ENCODE measurements at places on chromosomes 3 and 15.
A peak's percentile ranks its signal among the peaks of the same experiment; 100 is the strongest.

- no peak for DNase-seq
Measured at GRCh38 chr3:29695201-29695600, 414.3 kb downstream of the RBMS3 start.

DNA sequence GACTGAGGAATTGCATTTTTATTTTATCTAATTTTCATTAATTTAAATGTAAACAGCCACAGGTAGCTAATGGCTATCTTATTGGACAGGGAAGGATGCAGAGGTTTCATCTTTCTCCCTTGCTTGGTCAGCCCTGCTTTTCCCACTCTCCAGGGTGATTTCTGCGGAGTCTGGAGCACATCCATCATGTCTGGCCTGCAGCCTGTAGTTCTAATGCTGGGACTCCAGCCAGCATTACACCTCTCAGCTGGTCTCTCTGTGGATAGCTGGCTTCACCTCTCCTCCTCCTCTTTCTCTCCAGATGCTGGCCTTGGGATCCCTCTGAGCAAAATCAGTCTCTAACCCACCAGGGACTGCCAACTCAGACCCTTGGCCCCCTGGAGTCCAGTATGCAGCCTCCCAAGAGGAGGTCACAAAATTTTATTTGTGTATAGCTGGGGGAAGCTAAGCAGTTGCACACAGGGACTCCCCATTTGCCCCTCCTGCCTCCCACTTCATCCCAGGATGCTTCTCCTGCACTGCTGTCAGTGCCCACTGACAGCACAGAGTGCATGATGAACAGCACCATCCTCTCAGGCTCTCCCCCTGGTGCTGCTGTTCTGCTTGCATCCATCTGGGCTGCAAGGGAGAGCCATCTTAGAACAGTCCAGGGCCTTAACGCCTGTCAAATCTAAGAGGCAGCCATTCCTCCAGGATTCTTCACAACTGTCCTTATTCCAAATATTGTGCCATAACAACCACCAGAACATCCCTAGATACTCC is 1.7 kb downstream of the BFSP2 start:
- DNase-seq = no peak

DNA sequence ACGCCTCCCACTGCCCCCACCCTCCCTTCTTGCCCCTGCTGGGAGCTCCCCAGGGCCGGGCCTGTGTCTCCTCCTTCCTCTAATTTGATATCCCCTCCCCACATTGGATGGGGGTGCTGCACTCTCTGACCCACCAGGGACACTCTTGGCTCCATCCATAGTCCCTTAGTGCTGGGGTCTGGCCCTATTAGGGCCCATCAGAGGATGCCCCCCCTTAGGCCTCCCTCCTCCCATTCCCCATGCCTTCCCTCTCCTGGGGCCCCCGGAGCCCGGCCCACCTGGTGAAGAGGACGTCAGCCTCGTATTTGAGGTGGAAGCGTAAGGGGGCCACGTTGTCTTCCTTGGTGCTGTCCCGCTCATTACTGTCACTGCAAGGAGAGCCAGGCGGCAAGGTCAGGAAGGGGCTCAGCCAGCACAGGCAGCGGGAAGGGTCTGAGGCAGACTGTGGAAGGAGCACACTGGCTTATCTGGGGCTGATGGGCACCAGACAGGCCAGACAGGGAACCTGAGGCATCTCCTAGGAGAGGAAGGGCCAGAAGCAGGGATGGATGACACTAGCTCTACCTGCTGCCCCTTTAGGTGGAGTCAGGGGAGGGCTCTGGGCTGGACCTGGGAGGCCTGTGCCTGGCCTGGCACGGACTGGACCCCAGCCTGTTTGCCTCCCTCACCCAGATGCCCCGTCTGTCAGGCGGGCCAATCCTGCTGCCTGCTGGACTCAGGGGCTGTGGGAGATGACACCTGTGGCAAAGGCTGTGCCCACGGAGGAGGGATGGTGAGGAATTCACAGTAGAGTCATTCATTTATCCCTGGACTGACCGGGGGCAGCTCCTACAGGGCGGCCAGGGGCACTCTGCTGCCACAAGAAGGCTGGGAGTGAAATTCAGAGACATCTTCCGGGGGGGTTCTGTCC is 36.2 kb downstream of the FEM1B start:
- DNase-seq = no peak

DNA sequence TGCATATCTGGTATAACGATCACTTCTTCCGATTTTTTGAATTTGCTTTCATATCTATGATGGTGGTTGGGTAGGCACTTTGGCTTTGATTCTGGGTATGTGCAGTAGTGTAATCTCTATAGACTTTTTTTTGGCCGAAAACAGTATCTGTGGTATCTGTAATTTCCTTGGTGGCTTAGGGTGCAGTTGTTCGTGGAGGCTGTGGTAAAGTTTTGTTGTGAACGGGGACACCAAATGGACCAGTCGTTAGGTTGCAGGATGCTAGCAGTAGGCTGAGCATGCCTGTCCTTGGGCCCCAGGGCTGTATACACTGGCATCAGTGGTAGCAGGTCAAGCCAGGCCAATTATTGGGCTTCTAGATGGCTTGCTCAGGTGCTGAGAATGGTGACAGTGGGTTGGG is 55.2 kb downstream of the CCDC66 start:
- no peak for DNase-seq

GRCh38 chr3:43844757-43845156 is 154.0 kb downstream of the ABHD5 start:
- DNase-seq = no peak

DNA sequence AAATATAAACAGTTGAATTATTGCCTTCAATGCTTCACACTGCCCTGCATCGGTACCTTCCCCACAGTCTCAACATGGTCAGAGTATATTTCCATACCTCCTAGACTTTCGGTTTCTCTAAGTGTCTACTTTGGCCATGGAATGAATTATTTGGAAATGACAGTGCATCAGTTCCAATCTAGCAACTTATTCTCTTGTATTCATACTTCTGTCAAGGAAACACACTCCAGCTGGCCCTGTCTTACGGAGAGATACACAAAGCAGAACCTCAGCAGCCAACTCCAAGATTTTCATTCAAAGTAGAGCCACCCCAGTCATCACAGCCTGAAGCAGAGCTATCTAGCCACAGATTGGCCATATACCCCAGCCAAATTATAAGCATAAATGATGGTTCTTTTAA is 518.4 kb upstream of the UBE2E2 start:
- DNase-seq = no peak

- no peak for DNase-seq
Measured at GRCh38 chr3:109715707-109716106, 378.4 kb upstream of the DPPA4 start.

GRCh38 chr3:108378153-108378951 is 82.0 kb downstream of the HHLA2 start:
- DNase-seq = no peak

DNA sequence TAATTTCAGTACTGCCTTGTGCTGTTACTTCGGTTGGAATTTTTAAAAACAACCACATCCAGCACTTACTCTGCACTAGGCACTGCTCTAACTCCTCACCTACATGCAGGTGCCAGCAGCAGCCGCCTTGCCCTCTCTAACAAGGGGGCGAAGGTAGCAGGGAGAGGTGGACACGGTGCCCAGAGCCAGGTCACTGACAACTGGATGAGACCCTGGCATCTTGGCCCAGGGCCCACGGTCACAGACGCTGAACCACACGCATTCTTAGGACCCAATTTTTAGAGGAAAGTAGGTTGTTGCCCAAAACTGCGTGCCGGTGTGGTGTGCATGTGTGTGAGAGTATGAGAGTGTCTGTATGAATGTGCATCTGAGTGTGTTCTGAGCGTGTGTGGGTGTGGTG is 63.4 kb upstream of the GATA2 start:
- DNase-seq = no peak

GRCh38 chr3:142213298-142213697 is 12.1 kb downstream of the GK5 start:
- DNase-seq = no peak

- no peak for DNase-seq
Measured at GRCh38 chr3:31919528-31919927, 61.5 kb downstream of the OSBPL10 start.

GRCh38 chr15:26132811-26133210 is 269.7 kb upstream of the ATP10A start:
- DNase-seq = no peak

DNA sequence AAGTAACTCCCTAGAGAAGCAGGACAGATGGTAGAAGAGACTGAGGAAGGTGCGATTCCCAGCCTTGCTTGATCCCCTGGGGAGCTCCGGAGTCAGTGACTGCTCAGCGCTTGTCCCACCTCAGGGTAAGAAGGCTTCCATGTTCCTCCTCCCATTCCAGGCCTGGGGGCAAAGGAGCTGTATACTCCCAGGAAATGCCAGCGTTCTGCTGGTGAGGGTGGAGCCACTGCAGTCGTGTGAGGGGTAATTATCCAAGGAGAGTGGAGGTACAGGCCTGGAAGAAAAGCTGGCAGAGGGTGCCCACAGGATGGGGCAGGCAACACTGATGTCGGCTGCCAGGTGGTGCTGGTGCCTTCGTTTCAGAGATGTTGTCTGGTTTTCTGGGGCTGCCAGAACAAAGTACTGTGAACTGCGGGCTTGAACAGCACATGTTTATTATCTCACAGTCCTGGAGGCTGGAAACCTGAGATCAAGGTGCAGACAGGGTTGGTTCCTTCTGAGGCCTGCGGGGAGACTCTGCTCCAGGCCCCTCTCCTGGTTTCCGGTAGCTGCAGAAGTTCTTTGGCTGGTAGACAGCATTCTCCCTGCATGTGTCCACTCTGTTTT is 12.1 kb upstream of the APBA2 start:
- DNase-seq = no peak

DNA sequence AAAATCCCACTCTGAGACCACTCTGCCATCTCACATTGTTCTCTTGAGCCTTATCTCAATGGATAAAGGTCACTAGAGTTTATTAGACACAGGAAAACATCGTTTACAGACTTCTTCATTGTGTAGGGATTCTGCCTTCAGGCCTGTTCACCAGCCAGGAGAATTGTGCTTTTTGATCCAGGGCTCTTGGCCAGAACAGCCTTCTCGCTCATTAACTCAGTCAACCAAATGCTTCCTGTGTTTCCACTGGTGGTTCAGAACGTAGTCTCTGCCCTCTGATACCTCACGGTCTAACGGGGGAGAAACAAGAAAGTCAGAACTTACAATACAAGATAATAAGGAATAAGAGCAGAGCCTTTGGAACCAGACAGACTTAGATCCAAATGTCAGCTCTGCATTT is 54.2 kb upstream of the TSEN2 start:
- DNase-seq = no peak

DNA sequence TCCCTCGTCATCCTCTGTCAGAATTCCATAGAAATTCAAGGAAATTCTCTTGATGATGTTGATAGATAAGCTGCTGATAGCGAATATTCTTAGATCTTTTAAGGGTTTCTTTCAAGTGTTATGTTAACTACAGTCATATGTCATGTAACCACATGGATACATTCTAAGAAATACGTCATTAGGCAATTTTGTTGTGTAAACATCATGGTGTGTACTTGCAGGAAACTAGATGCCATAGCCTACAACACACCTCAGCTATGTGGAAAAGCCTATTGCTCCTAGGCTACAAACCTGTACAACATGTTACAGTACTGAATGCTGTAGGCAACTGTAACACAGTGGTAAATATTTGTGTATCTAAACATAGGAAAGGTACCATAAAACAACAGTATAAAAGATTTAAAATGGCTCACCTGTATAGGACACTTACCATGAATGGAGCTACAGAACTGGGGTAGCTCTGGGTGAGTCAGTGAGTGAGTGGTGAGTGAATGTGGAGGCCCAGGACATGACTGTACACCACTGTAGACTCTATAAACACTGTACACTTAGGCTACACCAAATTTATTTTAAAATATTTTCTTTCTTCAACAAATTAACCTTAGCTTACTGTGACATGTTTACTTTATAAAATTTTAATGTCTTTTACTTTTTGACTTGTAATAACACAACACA is 34.6 kb downstream of the GLDN start:
- DNase-seq = no peak

DNA sequence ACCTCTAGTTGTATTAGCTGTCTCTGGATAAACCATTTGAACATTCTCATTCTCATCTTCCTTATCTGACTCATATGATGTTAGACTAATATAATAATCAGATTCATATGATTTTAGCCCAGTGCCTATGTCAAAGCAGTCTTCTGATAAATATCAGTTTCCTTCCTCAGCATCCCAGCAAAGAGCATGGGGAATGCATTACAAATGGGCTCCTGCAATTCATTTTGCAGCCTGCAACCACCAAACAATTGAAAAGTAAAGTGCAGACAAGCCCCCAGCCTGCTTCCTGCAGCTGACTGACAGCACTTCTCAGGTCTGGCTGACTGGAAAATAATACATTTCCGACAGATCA is 78.2 kb upstream of the STAC start:
- DNase-seq = no peak

GRCh38 chr3:9825451-9826040 is 15.5 kb downstream of the TTLL3 start:
- DNase-seq = no peak

DNA sequence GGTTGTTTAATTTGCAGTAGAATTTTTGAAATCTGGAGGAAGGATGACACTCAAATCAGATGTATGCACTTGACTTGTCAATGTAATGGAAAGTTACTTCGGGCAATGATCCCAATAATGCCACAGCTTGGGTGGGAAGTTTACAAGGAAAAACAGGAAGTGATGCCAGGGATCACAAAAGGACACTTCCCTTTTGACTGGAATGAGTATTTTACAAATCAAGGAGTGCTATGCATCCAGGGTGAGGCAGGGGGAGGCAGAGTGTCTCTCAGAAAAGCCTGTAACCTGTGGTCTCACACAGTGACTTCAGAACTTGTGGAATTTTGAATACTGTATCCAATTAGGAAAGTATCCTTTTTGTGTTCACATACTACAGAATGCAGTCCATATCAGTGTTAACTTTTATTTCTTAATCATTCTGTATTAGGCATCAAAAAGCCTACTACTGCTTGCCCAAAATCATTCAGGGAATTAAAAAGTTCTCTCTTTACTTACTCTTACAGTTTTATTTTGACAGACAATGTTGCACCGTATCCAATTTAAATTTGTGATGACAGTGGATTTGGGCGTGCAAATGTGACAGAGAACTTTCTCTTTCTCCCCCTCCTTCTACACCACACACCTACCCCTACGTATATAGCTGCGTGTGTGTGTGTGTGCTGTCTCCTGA is 445.1 kb downstream of the MECOM start:
- peak; percentile 52 for DNase-seq

GRCh38 chr3:138408751-138409570 is 25.5 kb upstream of the ESYT3 start:
- DNase-seq = no peak

DNA sequence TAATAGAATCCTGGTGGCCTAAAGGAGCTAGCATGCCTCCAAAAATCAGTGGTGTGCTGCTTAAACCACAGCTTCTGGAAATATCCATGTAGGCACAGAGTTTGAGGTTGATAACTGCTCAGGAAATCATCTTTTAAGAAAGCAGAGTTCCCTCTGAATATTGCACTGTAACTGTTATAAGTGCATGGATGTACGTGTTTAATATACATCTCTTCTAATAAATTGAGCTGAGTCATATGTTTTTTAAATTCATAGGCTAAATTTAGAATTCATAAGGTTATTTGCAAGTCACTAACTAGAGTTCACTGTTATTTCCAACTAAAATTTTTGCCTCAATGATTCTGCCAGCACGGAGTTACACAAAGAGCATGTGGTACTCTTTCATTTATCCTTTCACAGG is 68.9 kb downstream of the MYH15 start:
- DNase-seq = no peak
